IMR-90 (cell line): ENCODE measurements at places on chromosomes 4 and X. TPM values are rescaled to one million over a fixed set of nuclear protein-coding genes. Genes with fewer than 3 reads are reported as not detected.

GRCh38 chr4:184843984-184844554 lies 18.3 kb upstream of the ACSL1 start:
- no peak for DNase-seq
- H3K36me3 ChIP-seq: no peaks in the 10 kb centered on the region
- peaks cover 2% of the 10 kb centered on the region; the same call in 1 of the 2 replicates for H3K4me1 ChIP-seq
- no peak overlapping the region for H3K4me3 ChIP-seq
- H3K27me3 ChIP-seq: peaks cover 10% of the 10 kb centered on the region

DNA sequence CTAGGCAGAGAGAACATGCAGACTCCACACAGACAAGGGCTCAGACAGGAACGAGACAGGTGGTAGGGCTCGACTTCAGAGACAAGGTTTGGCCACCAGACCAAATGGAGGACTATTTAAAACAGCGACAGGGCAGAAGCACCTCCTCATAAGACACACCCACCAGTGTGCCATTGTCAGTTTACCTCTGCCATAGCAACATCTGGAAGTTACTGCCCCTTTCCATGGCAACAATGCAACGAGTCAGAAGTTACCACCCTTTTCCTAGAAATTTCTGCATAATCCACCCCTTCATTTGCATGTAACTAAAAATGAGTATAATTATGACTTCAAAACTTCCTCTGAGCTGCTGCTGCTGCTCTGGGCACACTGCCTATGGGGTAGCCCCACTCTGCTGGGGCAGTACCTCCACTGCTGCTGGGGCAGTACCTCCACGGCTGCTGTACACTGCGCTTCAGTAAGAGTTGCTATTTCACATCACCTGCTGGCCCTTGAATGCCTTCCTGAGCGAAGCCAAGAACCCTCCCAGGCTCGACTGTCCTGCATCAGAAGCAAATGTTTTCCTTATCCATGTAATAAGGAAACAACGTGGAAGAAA lies 2222.3 kb upstream of the AGA start:
- no peak overlapping the region for H3K4me3 ChIP-seq
- H3K36me3 ChIP-seq: no peaks in the 10 kb centered on the region
- DNase-seq: no peak
- no peaks in the 10 kb centered on the region for H3K27me3 ChIP-seq

DNA sequence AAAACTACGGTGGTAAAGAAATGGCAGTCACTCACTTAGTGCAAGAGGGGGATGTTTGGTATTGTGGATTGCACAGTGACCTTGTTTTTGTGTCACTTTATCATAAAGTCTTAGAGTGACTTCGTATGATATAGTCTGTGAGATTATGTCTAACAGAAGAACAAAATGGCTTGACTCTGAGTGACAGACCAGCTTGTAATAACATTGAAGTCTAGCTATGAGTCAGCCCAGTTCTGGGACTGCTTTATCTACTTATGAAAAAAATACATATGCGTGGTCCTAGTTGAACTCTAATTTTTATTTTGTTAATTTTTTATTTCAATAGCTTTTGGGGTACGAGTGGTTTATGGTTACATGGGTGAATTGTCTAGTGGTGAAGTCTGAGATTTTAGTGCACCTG lies 20.0 kb downstream of the DCLK2 start:
- no peaks in the 10 kb centered on the region for H3K27me3 ChIP-seq
- no peaks in the 10 kb centered on the region for H3K36me3 ChIP-seq
- peak; percentile 69 for DNase-seq
- no peak overlapping the region for H3K4me3 ChIP-seq
- H3K4me1 ChIP-seq: peaks cover 2% of the 10 kb centered on the region; the same call in 1 of the 2 replicates

DNA sequence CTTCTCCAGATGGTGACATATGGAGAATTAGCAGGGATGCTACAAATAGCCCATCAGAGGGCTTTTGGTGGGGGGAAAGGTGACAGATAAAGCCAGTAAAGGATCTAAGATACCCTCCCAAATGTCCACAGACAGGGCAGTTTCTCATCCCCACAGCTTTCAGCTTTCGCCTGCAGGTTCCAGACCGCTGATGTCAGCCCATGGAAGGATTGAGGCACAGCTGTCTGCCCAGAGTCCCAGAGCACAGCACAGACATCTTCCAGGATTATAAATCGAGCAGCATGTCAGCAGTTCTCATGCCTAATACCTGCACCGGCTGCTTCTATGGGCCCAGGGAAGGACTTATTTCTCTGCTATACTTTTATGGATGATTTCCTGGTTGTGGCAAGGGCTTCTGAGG lies 96.7 kb upstream of the MXRA5 start:
- no peaks in the 10 kb centered on the region for H3K36me3 ChIP-seq
- H3K27ac ChIP-seq: no peak overlapping the region
- H3K4me3 ChIP-seq: no peak overlapping the region
- no peak for DNase-seq
- no peaks in the 10 kb centered on the region for H3K4me1 ChIP-seq

DNA sequence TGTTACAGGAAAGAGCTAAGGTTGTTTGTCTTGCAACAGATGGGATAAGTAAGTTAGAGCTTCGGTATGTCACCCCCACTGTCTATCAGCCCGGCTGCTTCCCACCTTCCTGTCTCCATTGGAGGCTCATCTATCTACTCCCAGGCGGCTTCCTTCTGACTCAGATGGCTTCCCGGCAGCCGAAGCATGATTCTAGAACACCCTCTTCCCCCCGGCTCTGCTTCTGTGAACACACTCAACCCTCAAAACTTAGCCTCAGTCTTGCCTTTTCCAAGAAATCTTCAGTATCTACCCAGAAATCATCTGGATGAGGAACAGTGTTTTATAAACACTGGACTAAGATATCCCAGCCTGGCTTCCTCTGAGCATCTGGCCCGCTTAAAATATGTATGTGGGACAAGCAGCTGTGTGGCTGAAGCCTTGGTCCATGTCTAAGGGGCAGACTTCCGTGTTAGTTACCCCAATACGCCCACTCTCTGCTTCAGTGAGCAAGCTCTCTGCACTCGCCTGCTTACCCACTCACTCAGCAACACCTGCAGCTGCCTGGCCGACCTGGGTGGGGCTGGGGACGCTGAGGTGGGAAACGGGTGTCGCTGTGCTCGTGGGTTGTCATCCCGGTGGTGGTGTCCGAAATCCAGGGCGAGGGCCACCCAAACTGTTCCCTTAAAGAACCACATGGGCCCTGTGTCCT lies 12.0 kb upstream of the SLC2A9 start:
- DNase-seq: peak; percentile 71
- H3K36me3 ChIP-seq: no peaks in the 10 kb centered on the region
- H3K4me3 ChIP-seq: no peak overlapping the region
- H3K4me1 ChIP-seq: peaks cover 28% of the 10 kb centered on the region
- no peaks in the 10 kb centered on the region for H3K27me3 ChIP-seq

GRCh38 chr4:147950841-147951240 lies 219.0 kb downstream of the ARHGAP10 start:
- H3K36me3 ChIP-seq: peaks cover 13% of the 10 kb centered on the region; the same call in 1 of the 2 replicates
- no peaks in the 10 kb centered on the region for H3K27me3 ChIP-seq
- no peak for DNase-seq
- no peak overlapping the region for H3K27ac ChIP-seq
- peaks cover 2% of the 10 kb centered on the region for H3K4me1 ChIP-seq

DNA sequence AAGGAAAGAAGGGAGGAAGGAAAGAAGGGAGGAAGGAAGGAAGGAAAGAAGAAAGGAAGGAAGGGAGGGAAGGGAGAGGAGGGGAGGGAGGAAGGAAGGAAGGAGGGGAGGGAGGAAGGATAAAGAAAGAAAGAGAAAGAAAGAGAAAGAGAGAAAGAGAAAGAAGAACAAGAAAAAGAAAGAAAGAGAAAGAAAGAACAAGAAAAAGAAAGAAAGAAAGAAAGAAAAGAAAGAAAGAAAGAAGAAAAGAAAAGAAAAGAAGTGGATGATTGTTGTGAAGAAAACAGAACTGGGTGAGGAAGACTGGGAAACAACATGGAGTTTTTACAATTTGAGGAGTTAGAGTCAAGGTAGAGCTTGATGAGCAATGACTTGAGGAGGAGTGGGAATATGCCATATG lies 78.0 kb downstream of the EIF4E start:
- H3K27ac ChIP-seq: no peak overlapping the region
- H3K36me3 ChIP-seq: no peaks in the 10 kb centered on the region
- H3K4me3 ChIP-seq: no peak overlapping the region
- DNase-seq: no peak
- no peaks in the 10 kb centered on the region for H3K27me3 ChIP-seq

DNA sequence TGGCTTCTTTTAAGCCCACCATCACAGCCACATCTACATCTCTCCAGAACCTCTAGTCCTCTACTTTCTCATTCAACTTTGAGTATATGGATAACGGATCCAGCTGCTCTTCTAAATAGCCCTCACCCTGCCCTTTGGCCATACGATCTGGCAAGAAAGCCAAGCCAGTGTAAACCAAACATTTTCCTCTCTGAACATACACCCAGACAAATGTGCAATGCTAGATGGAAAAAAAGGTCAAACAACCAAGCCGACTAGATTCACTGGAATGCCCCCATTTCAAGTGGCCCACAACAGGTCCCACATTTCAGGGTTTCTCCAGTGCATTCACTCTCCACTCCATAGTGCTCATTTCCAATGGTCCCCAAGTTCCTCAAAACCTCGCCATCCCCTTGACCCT lies 24.0 kb downstream of the USP46 start:
- peaks cover 11% of the 10 kb centered on the region for H3K4me1 ChIP-seq
- H3K27ac ChIP-seq: peak overlapping the region; percentile 15; the same call in 1 of the 2 replicates
- peak; percentile 28 for DNase-seq
- no peak overlapping the region for H3K4me3 ChIP-seq
- H3K36me3 ChIP-seq: no peaks in the 10 kb centered on the region

DNA sequence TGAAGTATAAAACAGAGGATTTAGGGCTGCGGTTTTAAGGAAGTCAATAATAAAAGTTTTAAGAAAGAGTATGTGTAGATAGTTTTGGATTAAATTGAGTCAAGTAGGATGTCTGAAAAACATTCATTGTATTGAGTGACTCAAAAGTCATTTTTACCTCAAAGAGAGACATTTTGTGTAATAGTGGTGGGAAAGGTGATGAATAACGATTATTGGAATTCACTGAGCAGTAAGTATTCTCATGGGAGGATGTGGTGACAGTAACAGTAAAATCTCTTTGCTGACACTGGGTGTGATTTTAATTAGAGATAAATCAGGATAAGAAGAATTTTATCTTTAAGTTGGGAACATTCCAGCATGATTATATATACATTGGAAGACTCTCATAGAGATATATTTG lies 233.6 kb downstream of the PDHA2 start:
- H3K4me3 ChIP-seq: no peak overlapping the region
- H3K36me3 ChIP-seq: no peaks in the 10 kb centered on the region
- H3K27me3 ChIP-seq: no peaks in the 10 kb centered on the region
- DNase-seq: no peak

DNA sequence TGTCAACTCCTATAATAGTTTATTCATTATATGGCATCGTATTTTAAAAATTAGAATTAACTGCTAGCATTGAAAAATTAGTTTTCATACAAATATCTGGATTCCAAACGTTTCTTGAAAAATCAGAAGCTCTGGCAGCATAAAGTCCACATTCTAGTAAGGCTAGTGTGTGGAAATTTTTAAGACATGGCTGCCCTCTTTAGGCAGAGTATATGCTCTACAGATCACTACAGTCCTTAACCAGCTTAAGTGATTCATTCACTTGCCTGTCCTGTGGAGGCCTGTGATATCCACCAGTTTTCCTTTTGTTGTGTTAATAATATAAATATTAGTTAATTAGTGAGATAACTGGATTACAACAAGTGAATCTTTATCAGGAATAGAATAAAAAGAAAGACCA lies 287.2 kb downstream of the OPHN1 start:
- H3K4me1 ChIP-seq: no peaks in the 10 kb centered on the region
- peak; percentile 62 for DNase-seq
- H3K4me3 ChIP-seq: no peak overlapping the region
- no peaks in the 10 kb centered on the region for H3K36me3 ChIP-seq
- H3K27me3 ChIP-seq: peaks cover 1% of the 10 kb centered on the region; the same call in 1 of the 2 replicates

GRCh38 chr4:153684182-153684970 lies at the start of gene TLR2:
TSS of gene TLR2 (plus strand) at chr4:153684280. CDS start at chr4:153702908, 18,628 bp downstream.
- H3K4me1 ChIP-seq: no peaks in the 10 kb centered on the region
- H3K36me3 ChIP-seq: no peaks in the 10 kb centered on the region
- no peak within 1 kb of the TSS for H3K27ac ChIP-seq
- peaks cover 31% of the 10 kb centered on the region for H3K27me3 ChIP-seq

GRCh38 chrX:103953353-103953752 lies 9.1 kb upstream of the TMSB15B start:
- H3K27me3 ChIP-seq: peaks cover 2% of the 10 kb centered on the region
- DNase-seq: no peak
- no peak overlapping the region for H3K27ac ChIP-seq
- no peaks in the 10 kb centered on the region for H3K4me1 ChIP-seq
- H3K4me3 ChIP-seq: no peak overlapping the region

DNA sequence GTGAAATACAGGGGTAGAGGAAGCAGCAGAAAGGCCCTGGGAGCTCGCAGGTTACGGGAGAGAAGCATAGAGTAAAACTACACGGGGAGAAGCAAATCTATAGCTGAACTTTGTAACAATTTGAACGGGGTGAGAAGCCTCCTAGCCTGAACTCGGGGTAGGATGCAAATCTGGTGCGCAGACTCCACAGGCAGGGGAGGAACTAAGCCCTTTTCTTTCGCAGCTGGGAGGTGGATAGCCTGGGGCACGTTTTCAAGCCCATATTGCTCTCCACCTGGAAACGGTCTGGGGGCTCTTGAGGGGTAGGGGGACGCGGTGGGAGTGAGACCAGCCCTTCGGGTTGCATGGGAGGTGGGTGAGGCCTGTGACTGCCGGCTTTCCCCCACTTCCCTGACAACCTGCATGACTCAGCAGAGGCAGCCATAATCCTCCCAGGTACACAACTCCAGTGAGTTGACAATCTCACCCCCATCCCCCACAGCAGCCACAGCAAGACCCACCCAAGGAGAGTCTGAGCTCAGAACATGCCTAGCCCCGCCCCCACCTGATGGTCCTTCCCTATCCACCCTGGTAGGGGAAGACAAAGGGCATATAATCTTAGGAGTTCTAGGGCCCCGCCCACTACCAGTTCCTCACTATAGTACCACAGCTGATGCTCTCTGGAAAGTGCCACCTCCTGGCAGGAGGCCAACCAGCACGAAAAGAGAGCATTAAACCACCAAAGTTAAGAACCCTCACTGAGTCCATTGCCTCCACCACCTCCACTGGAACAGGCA lies 29.9 kb downstream of the SOWAHB start:
- H3K27me3 ChIP-seq: no peaks in the 10 kb centered on the region
- DNase-seq: no peak
- H3K4me1 ChIP-seq: no peaks in the 10 kb centered on the region

- no peak for DNase-seq
- no peak overlapping the region for H3K4me3 ChIP-seq
- H3K36me3 ChIP-seq: no peaks in the 10 kb centered on the region
- no peaks in the 10 kb centered on the region for H3K27me3 ChIP-seq
- H3K27ac ChIP-seq: no peak overlapping the region
- H3K4me1 ChIP-seq: no peaks in the 10 kb centered on the region
Measured at GRCh38 chrX:123525123-123525725, 207.6 kb downstream of the THOC2 start.

- H3K4me1 ChIP-seq: no peaks in the 10 kb centered on the region
- no peak overlapping the region for H3K4me3 ChIP-seq
- no peak overlapping the region for H3K27ac ChIP-seq
- DNase-seq: peak; percentile 12
- H3K36me3 ChIP-seq: no peaks in the 10 kb centered on the region
Measured at GRCh38 chrX:77431227-77431626, 16.0 kb upstream of the FGF16 start.

- no peak overlapping the region for H3K27ac ChIP-seq
- H3K36me3 ChIP-seq: no peaks in the 10 kb centered on the region
- no peak overlapping the region for H3K4me3 ChIP-seq
Measured at GRCh38 chr4:40182954-40183353, 13.9 kb upstream of the RHOH start.

FOXR2 gene
- not detected in 2 replicates for polyA plus RNA-seq

MSX1 gene
- 3.9 and 6.0 TPM in 2 replicates for polyA plus RNA-seq

EMCN gene
- polyA plus RNA-seq: not detected in 2 replicates

L1CAM gene
- 1.9 and 2.2 TPM in 2 replicates for polyA plus RNA-seq

TENM3 gene
- 29.9 and 31.3 TPM in 2 replicates for polyA plus RNA-seq

CCDC120 gene
- 2.0 and 2.2 TPM in 2 replicates for polyA plus RNA-seq

ZGRF1 gene
- 2.2 and 2.8 TPM in 2 replicates for polyA plus RNA-seq

PITX2 gene
- polyA plus RNA-seq: 6.3 and 7.0 TPM in 2 replicates

SH3TC1 gene
- polyA plus RNA-seq: 2.2 and 2.3 TPM in 2 replicates

RRH gene
- 0.05 and 0.11 TPM in 2 replicates for polyA plus RNA-seq
